ENCODE measurements at places on chromosomes 3 and 15.
A peak's percentile ranks its signal among the peaks of the same experiment; 100 is the strongest.

DNA sequence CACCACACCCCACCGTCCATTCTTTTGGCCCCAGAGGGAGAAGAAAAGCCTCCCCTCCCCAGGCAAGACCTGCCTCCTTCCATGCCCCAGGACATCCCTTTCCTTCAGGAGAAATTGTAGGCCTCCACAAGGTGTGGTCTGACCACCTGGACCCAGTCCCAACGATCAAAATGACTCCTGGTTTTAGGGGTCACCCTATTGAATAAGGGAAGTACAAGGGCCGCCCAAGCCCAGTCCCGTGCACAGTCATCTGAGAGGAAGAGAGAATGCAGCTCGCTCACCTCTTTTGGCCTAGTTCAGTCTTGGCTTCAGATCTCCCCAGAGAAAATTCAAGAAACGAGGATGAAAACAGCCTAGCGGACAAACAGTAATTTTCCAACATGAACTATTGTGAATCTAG lies 249.1 kb downstream of the UACA start:
- no peak for DNase-seq

GRCh38 chr15:57272771-57273357 lies 103.4 kb upstream of the CGNL1 start:
- no peak for DNase-seq

- DNase-seq = peak; percentile 23
Observed at GRCh38 chr15:91980502-91981267, 127.2 kb downstream of the SLCO3A1 start.

GRCh38 chr15:89359471-89360293 lies 25.1 kb upstream of the POLG start:
- no peak for DNase-seq

DNA sequence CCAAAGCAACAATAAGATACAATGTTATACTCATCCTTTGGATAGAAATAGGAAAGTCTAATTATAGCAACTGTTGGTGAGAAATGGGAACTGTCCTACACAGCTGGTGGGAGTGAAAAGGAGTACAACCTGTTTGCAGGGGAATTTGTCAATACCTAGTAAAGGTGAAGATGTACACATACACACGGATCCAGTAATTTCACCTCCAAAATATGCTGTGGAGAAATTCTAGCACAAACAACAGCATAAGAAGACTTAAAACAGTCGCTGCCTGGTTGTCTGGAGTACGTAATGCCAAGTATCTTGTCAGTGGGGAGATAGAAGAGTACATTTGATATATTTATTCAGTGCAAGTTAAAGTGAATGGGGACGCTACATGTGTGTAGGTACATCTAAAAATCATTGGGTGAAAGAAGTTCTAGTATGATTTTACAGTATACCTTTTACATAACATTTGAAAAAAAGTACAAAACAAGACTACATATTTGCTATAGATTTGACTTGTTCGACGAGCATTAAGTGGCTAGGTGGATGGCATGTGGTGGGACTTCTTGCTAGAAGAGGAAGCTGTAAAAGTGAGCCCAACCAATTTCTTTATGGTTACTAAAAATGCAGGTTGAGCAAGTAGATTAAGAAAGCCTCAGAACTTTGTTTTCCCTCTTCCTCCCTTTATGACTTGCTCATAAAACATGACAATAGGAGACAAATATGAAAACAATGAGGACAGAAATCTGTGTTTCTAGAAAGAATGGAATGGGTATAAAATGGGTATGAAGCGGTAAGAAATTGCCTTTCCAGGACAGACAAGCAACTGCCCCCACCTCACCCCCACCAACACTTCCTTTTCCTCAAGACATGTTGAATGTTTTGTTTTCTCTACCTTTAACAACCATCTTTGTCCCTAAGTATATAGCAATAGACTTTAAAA lies 50.2 kb upstream of the CCR4 start:
- no peak for DNase-seq

DNA sequence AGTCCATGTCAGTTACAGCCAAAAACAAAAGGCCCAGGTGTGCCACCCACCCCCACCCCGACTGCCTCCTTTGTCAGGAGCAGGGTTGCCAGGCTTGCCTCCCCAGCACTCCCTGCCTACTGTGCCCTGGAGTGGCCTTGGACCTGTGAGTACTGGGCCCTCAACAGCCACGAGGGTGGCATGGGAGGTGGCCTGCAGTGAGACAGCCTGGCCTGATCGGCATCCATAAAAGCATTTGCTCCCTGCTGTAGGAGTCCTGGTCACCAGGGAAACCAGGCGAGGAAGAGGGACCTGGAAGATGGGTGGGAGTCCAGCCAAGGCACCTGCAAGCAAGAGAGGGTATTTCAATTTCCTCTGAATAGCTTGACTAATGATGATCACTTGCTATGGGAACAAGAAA lies 56.4 kb upstream of the KCNMB2 start:
- DNase-seq = no peak

DNA sequence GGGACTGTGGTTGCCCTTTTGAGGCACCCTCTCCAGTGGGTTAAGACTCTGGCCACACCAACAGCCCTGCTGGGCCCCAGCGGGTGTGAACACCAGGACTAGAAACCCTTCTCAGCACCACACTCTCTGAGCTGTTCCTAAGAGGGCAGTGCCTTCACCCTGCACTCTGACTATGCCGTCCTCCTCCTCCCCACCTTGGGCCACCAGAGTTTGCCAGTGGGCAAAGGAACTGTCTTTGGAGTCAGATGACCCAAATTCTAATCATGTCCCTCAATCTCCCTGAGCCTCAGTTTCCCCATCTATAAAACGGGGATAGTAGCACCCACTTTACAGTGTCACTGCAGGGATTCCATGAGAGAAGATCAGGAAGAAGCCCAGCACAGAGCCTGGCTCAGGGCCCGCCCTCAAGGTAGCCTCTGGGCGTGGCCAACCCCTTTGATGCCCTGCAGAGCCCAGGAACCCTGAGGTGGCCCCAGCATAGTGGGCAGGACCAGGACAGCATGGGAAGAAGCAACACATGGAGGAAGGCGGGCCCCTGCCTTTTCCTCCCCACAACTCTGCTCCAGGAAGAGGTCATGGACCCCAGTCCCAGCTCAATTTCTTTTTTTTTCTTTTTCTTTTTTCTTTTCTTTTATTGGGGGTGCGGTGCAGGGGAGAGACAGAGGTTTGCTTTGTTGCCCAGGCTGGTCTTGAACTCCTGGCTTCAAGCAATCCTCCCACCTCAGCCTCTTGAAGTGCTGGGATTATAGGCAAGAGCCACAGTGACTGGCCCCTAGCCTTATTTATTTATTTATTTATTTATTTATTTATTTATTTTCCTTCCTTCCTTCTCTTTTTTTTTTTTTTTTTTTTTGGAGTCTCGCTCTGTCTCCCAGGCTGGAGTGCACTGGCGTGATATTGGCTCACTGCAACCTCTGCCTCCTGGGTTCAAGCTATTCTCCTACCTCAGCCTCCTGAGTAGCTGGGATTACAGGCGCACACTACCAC lies 115.7 kb upstream of the LINGO1 start:
- DNase-seq = no peak

DNA sequence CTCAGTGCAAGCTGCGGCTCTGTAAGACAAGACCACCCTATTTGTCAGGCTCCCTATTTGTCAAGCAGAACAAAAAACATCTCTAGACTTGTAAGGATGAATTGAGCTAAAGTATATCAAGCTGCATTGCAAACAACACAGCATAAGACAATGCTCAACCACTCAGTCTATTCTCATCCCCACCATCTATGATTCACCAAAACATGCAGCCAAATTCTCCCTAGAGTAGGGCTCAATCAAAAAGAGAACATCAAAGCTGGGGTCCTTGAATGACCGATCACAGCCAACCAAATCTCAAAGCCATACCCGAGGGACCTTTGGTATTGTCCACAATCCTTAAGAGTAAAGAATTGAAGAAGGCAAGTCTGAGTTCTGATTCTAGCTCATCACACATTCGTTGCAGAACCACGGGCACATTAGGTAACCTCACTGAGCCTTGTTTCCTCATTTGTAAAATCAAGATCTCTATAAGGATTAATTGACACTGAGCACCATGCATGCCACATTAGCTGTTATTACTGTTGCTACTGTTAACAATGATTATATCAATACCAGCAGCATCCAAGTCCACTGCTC lies 31.2 kb downstream of the RFTN1 start:
- DNase-seq = no peak

DNA sequence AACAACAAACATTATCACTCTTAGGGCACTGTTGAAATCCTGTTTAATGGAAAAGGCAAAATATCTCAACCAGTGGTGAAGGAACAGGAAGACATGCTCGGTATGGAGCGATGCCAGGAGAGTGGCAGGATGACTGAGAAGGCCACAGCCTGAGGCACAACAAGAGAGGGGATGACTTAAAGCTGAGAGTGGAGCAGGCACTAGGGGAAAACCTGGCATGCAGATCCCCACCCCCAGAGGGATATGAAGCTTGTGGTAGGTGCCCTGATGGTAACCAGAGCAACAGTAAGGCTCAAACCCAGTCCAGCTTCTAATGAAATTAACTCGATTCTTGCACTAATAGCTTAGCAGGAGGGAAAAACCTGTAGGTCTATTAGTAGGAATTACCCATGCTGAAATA lies 40.4 kb downstream of the LYSMD4 start:
- no peak for DNase-seq

GRCh38 chr3:24662449-24663345 lies 168.0 kb upstream of the THRB start:
- no peak for DNase-seq

DNA sequence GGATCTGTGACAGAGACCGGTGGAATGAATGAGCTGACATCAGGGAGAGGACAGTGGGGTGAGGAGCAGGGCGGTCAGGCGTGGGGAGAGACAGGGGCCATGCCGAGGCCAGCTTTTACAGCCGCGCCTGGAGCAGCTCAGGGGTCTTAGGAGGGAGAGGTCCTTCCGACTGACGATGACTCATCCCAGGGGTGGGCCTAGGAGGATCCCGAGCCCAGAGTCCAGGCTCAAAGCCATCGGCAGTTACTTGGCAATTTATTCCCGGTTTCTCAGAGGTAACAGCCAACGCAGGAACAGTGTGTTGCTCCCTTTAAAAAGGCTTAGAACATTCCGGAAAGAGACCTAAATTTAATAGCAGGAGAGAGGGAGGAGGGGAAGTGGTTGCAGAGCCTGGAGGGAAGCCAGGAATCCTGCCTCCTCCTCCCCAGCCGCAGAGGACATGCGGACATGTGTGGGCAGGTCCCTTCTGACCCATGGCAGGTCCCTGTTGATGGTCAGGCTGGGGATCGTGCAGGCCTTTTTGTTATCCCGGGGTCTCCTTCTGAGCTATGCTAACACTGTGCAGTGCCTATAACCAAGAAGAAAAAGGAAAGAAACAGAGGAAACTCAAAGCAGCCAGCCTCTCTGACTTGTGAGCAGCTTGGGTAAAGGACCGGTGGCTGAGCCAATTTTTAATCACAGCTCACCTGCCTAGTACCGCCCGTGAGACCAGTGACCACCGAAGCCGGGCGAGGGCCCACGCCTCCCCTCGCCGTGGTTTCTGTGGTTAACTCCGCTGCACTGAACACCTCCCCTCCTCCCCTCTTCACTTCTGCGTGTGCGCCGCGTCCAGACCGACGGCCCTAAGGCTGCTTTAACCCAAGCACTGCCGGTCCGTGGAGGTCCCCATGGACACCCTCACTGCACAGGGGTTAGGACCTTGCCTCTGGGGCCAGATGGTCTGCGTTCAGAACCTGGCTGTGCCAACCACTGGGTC lies 392.4 kb upstream of the PROK2 start:
- peak; percentile 88 for DNase-seq

DNA sequence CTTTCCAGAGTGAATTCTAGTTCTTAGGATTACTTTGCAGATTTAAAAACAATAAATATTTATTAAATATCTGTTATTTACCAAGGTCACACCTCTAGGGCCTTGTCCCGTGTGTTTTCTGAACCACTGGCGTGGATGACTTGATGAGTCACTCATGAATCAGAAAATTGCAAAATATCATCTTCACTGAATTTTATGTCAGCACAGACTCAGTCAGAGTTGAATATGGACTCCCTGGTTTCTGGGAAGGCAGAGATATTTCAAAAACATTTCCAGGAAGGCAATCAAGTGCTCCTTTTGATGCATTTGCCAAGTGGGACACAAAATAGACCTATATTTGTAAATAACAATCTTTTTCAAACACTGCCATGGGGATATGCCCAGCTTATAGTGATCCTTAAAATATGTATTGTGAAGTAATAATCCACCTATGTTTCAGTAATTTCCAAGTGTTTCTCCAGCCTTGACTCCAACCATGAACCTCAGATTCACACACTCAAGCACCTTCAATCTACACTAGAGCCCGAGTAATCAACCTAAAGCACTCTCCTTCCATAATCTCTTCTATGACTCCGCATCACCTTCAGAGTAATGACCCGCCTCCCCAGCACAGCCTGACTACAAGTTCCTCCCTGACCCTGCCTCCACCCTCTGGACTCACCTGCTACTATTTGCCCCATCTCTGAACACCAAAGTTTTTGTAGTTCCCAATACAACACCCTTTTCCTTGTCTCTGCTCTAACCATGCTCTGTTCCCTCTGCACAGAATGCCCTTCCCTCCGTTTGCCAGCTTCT lies 24.3 kb downstream of the DPH3 start:
- DNase-seq = peak; percentile 24

DNA sequence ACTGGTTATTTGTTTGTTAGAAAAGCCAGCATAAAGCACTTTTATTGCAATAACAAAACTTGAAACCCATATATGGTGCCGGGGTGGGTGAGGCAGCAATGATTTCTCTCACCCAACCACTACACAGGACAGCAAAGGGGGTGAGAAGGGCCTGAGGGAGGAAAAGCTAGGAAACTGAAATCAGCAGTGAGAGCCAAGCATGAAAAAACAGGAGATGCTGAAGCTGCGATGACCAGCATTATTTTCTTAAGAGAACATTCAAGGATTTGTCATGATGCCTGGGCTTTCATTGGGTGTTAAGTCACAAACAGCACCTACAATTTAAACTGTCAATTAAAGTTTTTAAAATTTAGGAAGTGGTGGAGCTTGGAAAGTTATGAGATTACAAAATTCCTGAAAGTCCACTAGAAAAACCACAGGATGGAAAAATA lies 11.9 kb upstream of the TM4SF4 start:
- no peak for DNase-seq

All from muscle of leg (tissue), 16 donors.